Activated naive CD4-positive, alpha-beta T cell (primary cell): ENCODE measurements at places on chromosomes 11 and 22.

DNA sequence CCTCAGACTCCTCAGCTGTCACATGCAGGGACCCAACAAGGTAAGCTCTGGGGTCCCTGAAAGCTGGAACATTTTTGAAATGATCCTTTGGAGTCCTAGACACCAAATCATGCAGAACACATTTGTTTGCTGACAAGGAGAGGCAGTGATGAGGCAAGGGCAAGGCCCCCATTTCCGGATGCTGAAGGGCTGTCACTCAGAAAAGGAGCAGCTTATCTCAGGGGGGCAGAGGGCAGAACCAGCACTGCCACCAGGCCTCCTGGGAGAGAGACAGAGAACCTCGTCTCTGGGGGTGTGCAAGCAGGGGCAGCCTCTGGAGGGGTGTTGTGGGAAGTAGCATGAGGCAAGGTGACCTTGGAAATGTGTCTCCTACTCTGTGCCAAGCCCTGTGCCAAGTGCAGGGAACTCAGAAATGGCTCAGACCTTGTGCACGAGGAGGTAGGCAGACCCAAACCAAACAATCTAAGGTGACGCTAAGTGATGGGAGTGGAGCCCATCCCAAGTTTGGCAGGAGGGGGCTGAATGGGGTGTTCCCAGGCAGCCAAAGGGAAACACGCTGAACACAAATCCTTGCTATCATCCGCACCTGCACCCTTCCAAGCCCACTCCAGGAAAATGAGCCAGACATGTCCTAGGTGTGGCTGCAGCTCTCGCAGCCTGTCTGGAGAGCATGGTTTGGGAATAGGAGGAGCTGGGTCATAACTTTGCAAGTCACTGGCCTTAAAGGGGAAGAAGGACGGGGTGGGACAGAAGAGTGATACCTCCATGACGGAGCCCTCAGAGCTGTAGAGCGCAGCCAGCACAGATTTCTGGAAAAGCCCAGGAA lies 94.2 kb downstream of the PDE2A start:
- no peak for DNase-seq

DNA sequence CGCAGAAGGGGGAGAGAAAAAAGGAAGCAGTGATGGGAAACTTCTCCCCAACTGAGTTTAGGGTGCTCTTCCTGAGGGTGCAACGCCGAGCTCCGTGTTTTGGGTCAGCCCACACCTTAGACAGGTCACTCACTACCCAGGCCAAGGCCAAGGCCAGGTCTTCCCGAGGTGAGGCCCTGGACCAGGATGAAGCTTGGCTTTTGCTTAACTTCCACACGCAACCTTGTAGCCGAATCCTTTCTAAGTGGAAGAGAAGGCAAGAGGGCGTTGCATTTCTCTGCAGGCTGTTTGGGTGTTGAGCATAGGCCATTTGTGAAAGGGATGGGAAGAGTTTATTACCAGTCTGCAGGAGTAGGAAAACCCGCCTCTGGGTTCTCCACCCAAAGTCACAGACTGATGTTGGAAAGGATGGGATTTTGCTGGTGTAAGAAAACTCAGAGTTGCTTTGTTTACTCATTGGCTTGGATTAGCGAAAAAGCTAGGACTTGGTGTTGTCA lies 1.5 kb downstream of the KREMEN1 start:
- DNase-seq, result no peak

DNA sequence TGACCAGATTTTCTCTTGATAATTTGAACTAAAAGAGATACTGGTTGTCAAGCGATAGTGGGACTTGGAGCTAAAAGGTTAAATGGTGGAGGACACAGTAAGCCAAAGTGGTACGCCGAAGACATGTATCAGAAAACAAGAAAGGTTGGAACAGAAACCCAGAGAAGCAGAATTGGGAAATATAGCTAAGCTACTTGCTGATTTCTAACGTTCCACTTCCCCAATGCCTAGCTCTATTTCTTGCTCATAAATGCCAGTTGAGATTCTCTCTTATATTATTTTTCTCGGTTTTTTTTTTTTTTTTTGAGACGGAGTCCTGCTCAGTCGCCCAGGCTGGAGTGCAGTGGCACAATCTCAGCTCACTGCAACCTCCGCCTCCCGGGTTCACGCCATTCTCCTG lies 12.7 kb downstream of the TMEM41B start:
- no peak for DNase-seq

GRCh38 chr22:40044870-40045834 lies 50.4 kb downstream of the FAM83F start:
- DNase-seq, result peak; percentile 66

- no peak for DNase-seq
Observed at GRCh38 chr11:4825132-4825531, 4.0 kb downstream of the OR51F2 start.

GRCh38 chr11:95505927-95506426 lies 275.0 kb upstream of the SESN3 start:
- no peak for DNase-seq

- no peak for DNase-seq
Observed at GRCh38 chr11:3226846-3227567, 5.2 kb downstream of the MRGPRE start.

DNA sequence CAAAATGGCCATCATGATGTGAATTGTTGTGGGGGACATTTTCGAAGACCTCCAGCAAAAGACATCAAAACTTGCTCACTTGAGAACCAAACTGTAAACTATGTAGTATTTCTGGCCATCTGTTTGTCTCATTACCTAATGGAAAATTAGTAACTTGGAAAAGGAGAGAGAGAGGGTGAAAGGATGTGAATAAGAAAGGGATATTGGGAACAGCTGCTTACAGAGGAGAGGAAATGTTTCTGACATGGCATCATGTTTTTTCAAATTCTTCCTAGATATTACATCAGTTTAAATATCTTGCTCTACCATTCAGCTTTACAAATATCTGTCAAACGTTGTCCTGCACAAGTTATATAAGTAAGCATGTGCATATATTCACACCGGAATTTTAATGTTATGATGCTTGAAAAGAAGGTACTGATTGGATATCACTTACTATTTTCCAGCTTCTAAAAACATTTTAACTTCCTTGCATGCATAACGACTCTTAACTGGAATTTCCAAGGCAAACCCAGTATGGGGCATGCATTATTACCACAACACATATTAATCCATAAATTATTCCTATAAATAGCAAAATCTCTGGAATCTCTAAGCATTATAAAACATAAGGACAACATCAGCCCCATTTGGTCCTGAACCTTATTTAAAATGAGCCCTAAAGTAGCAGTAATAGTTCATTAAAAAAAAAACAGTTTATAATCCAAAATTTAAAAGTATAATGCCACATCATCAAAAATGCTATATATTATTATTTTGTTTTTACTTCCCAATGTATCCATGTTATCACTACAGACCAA lies 20.0 kb downstream of the GUCY1A2 start:
- no peak for DNase-seq

- no peak for DNase-seq
Observed at GRCh38 chr22:39021552-39022250, 774 bp downstream of the APOBEC3D start.

DNA sequence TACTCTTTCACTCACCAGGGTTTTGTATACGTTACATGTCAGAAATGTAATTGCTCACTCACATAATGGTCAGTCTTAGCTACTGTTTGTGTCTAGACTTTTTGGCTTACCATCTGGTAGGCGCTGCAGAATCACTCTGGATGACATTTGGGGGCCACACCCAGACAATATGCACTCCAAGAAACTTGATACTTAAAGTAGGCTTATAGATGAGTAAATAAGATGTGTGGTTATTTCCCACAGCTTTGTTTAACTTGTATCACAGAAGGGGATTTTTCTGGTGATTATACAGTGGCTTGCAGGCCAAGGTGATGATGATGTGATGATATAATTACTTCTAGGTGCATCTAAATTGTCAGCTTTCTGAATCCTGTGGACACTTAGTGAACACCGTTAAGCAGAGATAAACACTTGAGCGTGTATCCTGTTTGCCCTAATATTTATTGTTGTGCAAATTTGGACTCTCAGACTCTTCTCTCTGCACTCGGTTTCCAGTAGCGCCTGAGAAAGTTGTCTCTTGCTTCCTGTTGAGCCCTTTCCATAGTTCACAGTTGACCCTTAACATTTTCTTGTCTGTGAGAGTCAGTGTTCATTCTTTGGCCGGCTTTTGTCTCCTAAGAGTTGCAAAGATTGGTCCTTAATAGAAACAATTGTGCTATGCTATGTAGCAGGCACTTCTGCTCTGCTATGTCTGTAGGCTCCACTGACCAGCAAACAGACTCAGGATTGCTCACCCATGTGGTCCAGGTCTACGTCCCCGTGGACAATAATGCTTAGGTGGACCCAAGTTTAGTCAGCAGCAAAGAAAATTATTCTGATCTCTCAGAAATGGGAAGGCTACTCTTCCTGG lies 89.3 kb downstream of the PRR5L start:
- no peak for DNase-seq

DNA sequence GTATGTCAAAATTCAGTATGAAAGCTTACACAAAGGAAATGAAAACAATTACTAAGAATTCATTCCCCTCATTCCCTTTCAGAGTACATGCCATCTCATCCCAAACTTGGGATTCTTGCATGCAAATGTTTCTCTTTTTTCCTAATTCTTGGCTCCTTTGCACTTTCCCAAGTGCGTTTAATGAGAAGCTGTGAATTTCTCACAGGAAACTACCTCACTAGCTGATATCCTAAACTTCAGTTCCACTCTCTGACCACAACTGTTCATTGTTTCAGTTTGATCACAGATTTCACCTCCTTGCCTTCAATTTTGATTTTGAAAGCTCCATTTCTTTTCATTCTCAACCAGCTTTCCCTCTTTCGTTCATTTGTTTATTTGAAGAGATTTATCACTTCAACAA lies 5.9 kb upstream of the ARL14EP start:
- DNase-seq, result no peak

DNA sequence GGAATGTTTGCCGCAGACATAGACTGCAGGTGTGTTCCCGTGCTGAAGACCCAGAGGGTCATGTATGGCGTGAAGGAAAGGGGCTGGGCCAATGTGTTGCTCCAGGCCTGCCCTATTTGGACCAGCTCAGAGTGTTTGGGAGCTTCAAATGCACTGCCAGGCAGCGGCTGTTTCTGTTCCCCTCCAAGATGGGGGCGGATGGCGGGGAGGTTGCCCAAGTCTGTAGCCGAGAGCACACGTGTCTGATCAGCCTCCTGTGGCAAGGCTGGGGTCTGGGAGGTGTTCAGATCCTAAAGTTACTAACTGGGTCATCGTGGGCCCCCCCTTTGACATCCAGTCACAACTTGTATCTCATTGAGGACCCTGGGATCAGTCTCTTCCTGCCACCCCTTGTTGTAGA lies 45.5 kb downstream of the CACNA1I start:
- no peak for DNase-seq

- DNase-seq, result no peak
Observed at GRCh38 chr11:35373284-35373933, 45.9 kb downstream of the SLC1A2 start.

DNA sequence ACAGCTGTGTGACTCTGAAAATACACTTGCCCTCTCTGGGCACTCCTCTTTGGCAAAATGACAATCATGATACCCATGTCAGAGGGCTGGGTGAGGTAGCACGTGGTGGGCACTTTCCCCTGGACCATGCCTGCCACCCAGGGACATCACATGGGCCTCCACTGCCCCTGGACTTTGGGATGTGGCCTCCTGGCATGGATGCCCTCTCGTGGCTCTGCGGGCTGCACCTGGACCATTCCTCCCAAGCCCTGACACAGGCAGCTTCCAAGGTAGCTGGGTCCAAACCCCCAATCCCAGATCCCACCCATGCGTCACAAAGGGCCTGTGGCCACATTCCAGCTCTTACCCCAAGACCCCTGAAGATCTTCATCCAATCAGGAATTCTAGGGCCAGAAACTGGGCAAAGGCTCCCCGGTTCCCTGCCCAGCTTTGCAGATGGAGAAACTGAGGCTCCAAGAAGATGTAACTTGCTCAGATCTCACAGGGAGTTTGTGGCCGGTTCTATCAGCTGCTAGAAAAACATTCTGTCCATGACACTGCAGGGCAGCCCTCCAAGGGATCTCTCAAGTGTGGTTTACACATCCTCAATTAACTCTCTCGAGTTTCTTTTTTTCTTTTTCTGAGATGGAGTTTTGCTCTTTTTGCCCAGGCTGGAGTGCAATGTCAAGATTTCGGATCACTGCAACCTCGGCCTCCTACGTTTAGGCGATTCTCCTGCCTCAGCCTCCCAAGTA lies 35.4 kb upstream of the CYB5R3 start:
- no peak for DNase-seq

GRCh38 chr11:67463680-67464410 lies 5.2 kb downstream of the TMEM134 start:
- DNase-seq, result no peak
